ENCODE measurements at places on chromosomes 12 and 14. TPM values are rescaled to one million over a fixed set of nuclear protein-coding genes. Genes with fewer than 3 reads are reported as not detected.

The GALNT9 gene
- not detected for total RNA-seq

The ERBB3 gene
- 0.97 TPM for total RNA-seq

The PRICKLE1 gene
- 31.9 TPM for total RNA-seq

The CPNE6 gene
- total RNA-seq: not detected

The FAM90A1 gene
- not detected for total RNA-seq

The FGD6 gene
- 11.2 TPM for total RNA-seq

The OR8S1 gene
- not detected for total RNA-seq

The C1QL4 gene
- 0.16 TPM for total RNA-seq

The AHNAK2 gene
- 183 TPM for total RNA-seq

The MUCL1 gene
- total RNA-seq: not detected

The SMOC1 gene
- total RNA-seq: 2.0 TPM

The SPTB gene
- total RNA-seq: 0.26 TPM

The AQP2 gene
- not detected for total RNA-seq

The ARHGAP9 gene
- 2.1 TPM for total RNA-seq

DNA sequence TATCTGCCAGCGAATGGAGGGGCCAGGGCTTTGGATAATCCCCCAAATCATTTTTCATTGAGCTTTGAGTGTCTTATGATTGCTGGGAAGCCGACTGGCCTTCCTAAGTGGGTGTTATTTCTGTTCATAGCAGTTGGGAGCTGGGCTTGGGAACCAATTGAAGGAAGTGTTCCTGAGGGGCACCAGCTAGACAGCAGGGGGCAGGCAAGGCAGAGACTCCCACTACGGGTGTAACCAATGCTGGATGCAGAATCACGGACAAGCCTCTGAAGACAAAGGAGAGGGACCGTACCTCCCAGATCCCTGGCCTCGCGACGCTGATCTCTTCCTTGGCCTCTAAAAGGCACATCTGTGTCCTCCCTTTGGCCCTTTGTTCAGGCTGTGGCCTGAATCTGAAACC lies 149.0 kb upstream of the PRMT8 start:
- no peak for DNase-seq

GRCh38 chr12:401235-402028 lies at the start of gene CCDC77:
Gene CCDC77 (plus strand): TSS chr12:401644. CDS start chr12:409384, 7,740 bp downstream.
- DNase-seq: peak; percentile 96

DNA sequence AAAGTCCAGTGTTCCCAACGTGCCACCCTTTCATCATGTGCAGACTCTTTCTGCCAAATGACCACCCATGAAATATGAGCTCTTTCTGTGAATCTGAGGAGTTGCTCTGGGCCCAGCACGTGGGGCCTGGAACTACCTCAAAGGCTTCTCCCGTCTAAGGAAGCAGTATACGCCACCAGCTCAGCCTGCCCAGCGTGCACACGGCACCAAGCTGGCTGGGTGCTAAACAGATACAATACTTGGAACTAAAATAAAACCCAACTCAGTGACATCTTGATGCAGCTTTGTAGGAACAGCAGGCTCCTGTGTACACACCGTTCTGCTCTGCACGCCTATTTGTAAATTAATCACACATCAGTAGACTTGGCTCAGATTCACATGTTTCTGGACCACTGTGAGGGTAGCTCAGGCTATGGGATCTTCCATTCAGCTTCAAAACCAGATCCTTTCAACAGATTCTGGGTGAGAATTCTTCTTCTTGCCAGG lies 74.8 kb downstream of the ARL6IP4 start:
- no peak for DNase-seq

DNA sequence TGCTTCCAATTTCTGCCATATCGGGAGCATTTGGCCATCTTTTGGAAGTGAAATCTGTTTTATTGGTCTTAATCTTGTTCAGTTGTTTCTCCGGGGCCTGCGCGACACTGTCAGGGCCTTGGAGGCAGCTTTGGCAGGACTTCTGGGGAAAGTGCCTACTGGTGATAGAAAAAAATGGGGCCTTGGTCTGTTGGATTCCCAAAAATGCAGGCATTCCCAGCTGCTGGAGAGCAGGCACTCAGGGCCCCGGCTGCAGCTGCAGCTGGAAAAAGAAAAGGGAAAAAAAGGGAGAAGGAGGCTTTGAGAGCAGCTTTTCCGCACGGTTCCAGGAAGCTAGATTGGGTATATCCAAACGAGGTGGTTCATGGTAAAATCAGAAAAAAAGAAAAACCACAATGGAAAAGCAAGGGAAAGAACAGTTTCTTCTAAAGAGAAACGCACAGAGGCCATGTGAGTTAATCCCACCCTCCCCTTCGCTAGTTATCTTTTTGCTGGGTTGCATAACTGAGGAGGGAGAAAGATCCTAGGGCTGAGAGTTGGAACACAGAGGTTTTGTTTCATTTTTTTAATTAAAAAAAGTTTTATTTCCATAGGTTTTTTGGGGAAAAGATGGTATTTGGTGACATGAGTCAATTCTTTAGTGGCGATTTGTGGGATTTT lies 134.7 kb upstream of the RFLNA start:
- no peak for DNase-seq

DNA sequence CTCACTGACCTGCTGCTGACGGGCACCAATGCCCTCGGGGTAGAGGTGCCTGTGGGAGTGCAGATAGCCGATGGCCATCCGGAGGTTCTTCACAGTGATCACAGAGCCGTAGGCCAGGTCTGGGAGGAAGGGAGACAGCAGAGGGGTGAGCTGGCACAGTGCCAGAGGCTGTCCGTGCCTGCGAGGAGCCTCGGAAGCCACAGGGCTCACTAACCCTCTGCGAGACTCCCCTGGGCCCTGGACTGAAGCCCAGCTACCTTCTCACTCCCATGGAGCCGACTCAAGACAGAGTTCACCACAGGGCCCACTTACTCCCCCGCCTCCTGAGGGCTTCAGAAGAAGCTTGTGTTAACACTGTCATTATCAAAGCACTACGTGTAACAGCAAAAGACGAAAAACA lies 24.5 kb downstream of the POMT2 start:
- no peak for DNase-seq

DNA sequence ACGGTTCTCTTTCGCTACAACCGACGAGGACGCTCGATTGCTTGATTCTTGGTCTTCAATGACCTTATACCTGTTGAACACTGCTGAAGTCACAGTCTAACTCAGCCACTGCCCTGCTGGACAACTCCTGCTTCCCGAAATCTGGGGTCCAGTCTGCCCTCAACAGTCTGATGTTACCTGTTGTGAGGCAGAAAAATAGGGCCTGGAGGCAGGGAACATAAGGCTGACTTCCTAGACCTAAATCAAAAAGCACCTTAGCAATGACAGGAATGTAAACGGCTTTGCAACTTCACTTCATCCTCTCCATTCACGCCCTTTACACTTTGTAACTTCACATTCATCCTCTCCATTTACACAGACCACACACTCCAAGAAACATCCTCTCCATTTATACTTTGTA lies 597 bp upstream of the GLTP start:
- no peak for DNase-seq

DNA sequence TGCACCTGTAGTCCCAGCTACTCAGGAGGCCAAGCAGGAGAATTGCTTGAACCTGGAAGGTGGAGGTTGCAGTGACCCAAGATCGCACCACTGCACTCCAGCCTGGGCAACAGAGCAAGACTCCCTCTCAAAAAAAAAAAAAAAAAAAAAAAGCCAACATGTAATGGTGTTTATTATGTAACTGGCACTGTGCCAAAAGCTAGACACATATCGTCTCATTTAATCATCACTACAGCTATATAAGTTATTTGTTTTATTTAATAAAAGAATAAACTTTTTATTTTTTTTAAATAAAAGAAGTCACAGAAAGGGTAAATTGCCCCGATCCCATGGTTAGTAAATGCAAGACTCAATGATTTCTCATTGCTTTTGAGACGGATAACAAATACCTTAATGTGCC lies 76.9 kb downstream of the PTCSC3 start:
- no peak for DNase-seq

GRCh38 chr14:48925184-48925583 lies 661.0 kb downstream of the RPS29 start:
- no peak for DNase-seq

- DNase-seq: no peak
Measured at GRCh38 chr14:79708426-79709388, 502.6 kb downstream of the DIO2 start.

DNA sequence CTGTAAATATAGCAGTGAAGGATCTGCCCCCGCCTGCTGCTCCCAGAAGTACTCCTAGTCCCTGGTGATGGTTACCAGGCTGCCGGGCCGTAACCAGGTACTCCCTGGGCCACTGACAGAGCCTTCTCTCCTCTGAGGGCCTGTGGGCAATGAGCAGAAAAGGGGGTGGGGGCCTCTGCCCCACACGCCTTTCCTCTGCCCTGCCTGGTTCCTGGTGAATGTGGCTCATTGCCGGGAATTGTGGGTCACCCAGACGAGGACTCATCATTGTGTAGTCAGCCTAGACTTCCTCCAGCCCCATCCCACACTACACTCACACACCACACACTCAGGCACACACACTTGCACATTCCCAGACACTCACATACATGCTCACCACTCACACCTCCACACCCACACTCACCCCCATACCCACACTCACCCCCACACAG lies 35.7 kb upstream of the ACTN1 start:
- no peak for DNase-seq

DNA sequence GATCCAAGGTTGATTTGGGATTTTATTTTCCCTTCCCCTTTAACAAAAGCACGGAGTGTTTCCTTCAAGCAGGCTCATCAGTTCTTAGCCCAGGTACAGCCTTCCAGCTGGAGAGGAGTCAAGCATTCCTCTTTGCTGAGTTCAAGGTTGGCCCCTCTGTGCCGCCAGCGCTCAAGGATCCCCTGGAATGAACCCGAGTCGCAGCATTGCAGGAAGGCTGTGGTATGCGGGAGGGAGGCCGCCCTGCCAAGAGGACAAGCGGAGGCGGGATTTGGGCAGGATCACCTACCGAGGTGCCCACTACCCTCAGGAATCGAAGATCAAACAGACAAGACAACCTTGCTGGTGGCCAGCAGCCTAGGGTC lies 53.9 kb upstream of the NCOR2 start:
- no peak for DNase-seq

- no peak for DNase-seq
Measured at GRCh38 chr14:22390824-22391461, 198.1 kb downstream of the DAD1 start.

DNA sequence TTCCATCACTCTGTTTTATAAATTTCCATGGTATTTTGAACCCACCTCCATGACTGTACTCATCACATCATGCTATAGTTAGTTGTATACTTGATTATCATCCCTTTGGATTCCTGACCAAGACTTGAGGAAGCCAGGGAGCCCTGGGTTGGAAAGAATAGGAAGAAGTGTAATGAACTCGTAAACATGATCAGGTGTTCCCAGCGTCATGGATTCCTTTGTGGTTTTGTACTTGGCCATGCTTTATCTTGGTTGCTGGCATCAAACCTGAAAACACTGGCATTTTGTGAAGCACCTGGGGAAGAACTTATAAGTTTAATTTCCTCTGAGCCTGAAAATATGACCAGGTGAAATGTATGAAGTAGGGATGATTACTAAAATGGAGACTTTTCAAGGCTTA lies 76.4 kb downstream of the CHST11 start:
- DNase-seq: no peak

- DNase-seq: no peak
Measured at GRCh38 chr12:85527192-85527591, 247.2 kb downstream of the ALX1 start.

DNA sequence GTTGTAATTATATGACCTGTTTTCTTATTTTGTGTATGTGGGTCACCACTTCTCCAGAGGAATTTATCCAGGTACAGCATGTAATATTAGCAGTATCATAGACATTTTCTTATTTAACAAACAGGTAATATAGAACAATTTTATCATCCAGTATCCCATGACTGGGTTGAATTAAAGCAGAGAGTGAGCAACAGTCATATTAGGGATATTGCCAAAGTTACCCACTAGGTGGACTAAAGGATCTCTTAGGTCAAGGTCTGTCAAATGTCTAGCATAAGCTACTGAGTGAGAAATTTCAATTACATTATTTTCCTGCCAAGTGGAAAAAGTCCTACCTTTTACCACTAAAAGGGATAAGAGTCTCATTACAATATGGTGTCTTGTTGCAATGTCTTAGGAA lies 62.1 kb upstream of the TRIM9 start:
- no peak for DNase-seq

Data from osteocyte (in vitro differentiated cells).